ENCODE measurements at places on chromosomes 1 and 21. TPM values are rescaled to one million over a fixed set of nuclear protein-coding genes. Genes with fewer than 3 reads are reported as not detected.

TRIM67 gene
- total RNA-seq = 0.13 TPM

GRCh38 chr1:186633116-186633515 is 47.1 kb downstream of the PTGS2 start:
- no peak for DNase-seq
- H3K27ac ChIP-seq = no peak overlapping the region
- H3K27me3 ChIP-seq = no peaks in the 10 kb centered on the region
- H3K4me1 ChIP-seq = no peaks in the 10 kb centered on the region
- no peak overlapping the region for H3K4me3 ChIP-seq
- H3K36me3 ChIP-seq = no peaks in the 10 kb centered on the region

DNA sequence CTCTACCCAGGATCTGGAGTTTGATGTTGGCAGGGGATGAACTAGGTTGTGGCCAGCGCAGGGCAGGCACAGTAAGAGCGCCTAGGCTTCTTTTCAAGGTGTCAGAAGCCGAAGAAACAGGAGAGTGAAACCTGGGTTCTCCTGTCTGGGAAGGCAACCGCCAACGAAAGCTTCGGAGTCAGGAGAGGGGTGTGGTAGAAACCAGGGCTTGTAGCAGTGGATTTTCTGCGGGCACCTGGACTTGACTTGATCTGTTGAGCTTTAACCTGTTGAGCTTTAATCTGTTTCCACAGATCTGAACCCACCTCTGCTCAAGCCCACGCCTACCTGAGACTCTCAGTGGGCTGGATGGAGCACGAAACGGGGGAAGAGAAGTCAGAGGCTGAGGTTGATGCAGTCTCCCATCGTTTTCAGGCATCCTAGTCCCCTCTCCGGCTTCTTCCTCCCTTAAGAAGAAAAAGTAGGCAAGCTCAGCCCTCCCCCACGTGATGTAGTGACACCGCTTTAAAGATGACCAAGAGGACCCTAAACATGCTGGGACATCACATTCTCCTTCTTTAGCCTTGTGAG is 9.3 kb downstream of the HLX start:
- no peaks in the 10 kb centered on the region for H3K36me3 ChIP-seq
- peaks cover 10% of the 10 kb centered on the region for H3K27me3 ChIP-seq
- no peak overlapping the region for H3K27ac ChIP-seq
- DNase-seq = no peak
- peaks cover 1% of the 10 kb centered on the region for H3K4me1 ChIP-seq
- no peak overlapping the region for H3K4me3 ChIP-seq

GRCh38 chr1:228792601-228793000 is 57.3 kb downstream of the RHOU start:
- no peaks in the 10 kb centered on the region for H3K4me1 ChIP-seq
- H3K27me3 ChIP-seq = no peaks in the 10 kb centered on the region
- no peak overlapping the region for H3K27ac ChIP-seq
- no peaks in the 10 kb centered on the region for H3K36me3 ChIP-seq
- no peak overlapping the region for H3K4me3 ChIP-seq

DNA sequence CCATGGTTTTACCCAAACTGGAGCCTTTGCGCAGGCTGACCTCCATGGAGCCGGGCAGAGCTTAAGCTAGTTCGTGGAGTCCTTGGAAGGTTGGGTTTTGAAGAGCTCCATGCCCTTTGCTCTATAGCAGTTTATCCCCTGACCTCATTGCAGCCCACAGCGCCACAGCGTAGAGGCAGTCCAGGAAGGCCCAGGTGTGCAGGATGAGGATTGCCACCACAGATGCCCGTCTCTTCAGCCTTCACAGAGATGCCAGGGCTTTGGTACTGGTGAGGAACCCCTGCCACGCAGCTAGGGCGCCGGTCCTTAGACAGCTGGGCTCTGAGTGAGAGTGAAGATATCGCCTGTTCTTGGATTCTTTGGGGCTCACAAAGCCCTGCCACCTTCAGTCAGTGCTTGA is 138.6 kb downstream of the PEX14 start:
- no peak overlapping the region for H3K27ac ChIP-seq
- no peaks in the 10 kb centered on the region for H3K4me1 ChIP-seq
- H3K27me3 ChIP-seq = no peaks in the 10 kb centered on the region
- no peak overlapping the region for H3K4me3 ChIP-seq

- H3K27me3 ChIP-seq = no peaks in the 10 kb centered on the region
- no peaks in the 10 kb centered on the region for H3K36me3 ChIP-seq
- DNase-seq = no peak
- no peak overlapping the region for H3K27ac ChIP-seq
- H3K4me1 ChIP-seq = no peaks in the 10 kb centered on the region
These were observed 740.6 kb downstream of the KCNT2 start for GRCh38 chr1:195867638-195868037.
